ENCODE measurements at places on chromosomes 13 and 19.

DNA sequence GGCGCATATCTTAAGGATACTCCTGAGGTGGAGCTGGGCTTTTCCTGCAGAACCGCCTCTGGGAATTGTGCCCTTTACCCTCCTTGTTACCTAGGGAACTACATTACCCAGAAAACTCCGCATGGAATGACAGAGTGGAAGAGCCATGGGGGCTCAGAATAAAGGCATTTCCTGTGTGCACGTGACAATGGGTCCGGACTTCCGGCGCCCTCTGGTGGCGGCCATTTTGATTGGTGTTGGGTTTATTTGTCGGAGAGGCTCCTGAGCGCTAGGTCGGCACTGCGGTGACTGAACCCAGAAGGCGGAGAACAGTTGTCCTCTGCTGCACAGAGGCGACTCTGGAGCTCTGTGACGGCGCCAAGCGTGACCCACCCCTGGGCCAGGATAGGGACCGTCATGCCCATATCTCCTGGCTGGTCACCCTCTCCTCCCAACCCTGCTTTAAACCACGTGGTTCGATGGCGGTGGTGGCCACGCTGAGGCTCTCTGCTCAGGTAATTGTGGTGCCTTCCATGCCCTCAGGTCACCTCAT is at the start of gene ZNF587B:
Gene ZNF587B, plus strand, starts transcription at position 229 of the 532 bp plus-strand sequence. Its CDS starts 230 bp downstream, at position 459.
- no peak for DNase-seq

GRCh38 chr13:42526276-42526675 is 47.7 kb upstream of the TNFSF11 start:
- DNase-seq: no peak

- DNase-seq: no peak
Observed at GRCh38 chr13:111484141-111484925, 163.9 kb downstream of the TEX29 start.

GRCh38 chr19:49222011-49222410 is 64.4 kb downstream of the TRPM4 start:
- DNase-seq: no peak

GRCh38 chr13:25044071-25044470 is 51.9 kb upstream of the PABPC3 start:
- no peak for DNase-seq

DNA sequence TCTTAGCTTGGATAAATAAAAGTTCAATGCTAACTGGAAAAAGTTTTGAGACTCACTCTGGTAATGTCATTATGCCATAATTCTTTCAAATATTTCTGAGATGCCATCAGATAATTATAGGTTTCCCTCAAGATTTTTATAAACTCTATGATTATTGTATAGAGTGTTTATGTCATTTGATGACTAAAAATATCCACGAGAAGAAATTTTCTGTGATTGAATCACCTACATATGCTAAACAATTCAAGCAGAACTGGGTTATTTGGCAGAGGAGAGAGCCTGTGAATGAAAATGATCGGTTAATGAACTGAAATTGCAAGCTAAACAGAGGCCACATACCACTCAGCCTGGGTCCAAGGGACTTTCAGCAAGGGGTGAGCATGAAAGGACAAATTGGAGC is 92.6 kb upstream of the TSC22D1 start:
- no peak for DNase-seq

DNA sequence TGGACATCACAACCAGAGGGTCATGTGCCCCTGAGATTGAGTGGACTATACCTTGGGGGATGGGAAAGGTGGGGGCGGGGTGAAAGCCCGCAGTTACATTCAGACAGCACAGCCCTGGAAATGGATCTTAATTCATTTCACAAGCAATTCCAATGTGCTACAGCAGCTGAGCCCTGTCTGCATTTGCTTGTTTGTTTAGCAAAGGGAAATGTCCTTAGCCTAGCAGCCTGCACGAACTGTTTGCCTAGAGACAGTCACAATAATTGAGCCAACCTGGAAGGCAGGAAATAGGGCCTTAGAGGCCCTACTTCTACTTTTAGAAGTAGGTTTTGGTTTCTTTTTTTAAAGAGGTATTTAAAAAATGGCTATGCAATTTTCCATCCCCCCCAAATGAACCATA is 177.3 kb upstream of the KL start:
- DNase-seq: no peak

DNA sequence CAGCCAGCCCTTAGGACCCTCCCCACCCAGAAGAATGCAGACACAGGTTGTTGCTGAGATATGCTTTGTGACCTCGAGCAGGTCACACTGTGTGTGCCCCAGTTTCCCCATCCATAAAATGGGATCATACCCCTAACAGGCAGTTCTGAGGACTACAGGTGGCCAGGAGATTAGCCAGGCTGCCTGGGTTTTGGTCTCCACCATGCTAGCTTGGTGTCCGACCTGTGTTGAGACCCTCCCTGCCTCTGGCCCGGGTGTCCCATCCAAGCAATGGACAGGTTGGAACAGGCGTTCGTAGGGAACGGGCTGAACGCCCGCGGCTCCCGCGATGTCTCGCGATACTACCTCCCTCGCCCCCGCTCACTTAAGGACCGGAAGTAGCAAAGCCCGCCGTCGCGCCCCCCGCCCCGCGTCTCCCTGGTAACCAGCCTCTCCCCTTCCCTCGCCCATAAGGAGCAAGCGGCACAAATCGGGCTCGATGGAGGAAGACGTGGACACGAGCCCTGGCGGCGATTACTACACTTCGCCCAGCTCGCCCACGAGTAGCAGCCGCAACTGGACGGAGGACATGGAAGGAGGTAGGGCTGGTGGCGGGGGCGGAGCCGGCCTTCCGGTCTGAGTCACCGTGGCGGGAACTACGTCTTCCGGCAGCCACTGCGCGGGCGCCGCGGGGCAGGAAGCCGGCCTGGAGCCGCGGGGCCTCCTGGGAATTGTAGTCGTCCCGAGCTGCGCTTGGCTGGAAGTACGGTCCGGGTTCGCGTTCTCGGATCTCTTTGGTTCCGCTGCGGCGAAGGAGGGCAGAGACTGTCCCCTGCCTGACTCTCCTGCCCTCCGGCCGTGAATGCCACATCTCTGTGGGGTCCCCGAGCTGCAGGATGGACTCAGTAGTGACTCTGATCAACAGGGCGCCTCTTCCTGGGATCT is 45.4 kb downstream of the SMIM24 start:
- DNase-seq: peak; percentile 58

- DNase-seq: no peak
Observed at GRCh38 chr13:99269627-99270241, 11.6 kb upstream of the GPR18 start.

DNA sequence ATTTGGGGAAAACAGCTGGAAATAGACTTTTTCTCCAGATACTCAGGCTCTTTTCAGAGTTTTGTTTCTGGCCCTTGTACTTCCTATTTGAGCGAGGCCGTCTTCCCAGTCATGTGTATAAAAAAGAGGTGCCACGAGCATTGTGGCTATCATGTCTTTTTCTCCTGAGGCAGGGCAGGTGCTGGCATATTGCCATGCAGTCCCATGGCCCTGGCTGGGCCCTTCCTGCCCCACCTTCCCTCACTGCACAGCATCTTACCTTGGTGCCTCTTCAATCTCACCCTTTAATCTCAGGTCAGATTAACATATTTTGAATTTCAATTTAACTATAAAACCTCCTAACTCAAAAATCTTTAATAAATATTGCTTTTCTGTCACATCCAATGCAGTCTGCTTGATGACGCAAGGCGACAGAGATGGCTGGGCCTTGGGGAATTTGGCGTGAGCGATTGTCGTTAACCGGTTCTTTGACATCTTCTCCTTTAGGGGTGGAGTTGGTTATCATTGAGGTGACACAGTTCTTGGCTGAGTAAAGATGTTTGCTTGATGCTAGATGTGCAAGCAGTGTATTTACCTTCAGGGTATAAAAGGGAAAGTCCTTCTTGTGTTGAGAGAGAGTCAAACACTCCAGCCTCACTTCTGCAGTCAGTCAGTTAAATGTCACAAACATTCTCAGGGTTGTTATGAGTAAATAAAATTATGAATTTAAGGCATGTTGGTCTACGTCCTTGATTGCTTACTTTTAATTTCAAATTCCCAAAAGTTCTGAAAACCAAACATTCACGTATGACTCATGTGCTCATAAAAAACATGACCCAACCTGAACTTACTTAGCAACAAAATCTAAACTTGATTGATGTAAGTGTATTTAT is 289.9 kb downstream of the MYO16 start:
- no peak for DNase-seq

- no peak for DNase-seq
Observed at GRCh38 chr19:41339936-41340335, 13.8 kb downstream of the TGFB1 start.

DNA sequence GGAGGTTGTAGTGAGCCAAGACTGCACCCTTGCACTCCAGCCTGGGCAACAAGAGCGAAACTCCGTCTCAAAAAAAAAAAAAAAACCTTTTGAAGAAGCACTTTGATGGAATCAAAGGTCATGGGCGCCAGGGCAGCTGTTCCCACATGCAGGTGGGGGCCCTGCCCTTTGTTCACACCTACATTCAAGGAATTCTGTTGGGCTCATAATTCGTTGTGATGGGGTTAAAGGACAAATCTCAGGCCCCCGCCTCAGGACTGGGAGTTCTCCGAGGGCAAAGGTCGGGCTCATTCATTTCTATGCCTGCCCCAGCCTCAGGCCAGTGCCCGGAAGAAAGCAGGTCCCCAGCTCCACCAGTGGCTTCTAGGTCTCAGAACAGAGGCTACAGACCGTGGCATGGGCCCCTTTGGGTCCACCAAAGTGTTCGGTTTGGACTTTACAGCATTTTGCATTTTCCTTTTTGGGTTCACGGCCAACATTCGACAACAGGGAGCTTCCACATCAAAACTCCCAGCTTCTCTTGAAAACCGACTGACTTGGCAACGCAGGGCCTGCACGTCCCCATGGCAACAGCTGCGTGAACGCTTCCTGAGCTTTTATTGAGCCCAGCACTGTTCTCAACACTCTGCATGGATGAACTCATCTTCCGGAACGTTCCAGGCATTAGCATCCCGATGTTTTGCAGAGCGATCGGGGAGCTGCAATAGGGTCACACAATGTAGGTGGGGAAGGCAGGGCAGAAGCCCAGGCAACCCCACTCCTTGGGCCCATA is 10.1 kb upstream of the GTF2F1 start:
- DNase-seq: peak; percentile 12

DNA sequence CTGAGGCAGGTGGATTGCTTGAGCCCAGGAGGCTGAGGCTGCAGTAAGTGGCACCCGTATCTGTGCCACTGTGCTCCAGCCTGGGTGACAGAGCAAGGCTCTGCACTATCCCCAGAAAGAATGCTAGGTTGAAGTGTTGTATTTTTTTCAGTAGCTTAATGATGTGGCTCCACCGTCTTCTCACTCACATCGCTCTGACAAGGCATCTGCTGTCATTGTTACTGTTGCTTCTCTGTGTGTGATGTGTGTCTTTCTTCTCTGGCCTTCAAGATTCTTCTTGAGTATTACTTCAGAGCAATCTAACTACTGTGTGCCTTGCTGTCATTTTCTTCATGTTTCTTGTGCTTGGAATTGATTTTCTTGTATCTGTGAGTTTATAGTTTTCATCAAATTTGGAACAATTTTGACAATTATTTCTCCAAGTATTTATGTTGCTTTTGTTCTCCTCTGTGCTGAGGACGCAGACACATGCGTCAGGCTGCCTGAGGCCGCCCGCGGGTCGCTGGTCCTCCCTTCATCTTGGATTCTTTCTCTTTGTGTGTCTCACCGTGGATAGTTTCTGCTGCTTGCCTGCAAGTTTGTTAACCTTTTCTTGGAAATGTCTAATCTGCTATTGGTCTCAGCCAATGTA is 10.8 kb downstream of the ADPRHL1 start:
- DNase-seq: no peak

DNA sequence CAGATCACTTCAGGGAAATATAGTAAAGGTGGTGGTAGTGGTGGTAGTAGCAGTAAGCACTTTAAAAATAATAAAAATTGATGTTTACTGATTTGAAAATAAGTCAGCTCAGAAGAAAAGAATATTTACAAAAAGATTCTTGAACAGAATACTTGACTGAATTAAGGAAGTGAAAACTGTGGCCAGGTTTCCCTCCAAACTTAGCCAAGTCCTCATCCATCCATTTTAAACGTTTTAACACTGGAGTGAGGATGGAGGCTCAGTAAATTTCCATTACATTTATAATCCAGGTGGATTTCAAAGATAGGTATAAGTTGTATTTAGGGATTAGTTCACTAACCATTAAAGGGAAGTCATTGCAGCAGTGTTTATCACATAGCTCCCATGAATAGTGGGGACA is 221.5 kb downstream of the RGCC start:
- DNase-seq: no peak

DNA sequence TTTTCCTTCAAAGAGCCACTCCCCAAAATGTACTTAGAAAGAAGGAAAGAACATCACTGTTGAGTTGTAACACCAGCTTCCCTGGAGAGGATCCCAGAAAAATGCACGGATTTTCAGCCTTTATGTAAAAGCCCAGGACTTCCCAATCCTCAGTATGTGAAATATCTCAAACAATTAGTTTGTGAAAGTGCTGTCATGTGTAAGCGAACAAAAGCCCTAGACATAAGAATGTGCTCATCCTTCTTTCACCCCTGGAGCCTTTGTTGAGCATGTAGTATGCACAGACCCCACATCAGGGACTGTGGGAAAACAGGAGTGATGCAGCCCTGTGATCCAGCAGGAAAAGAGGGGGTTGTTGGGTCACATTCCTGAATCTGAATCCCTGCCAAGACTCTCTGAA is 441.4 kb upstream of the ZNF507 start:
- no peak for DNase-seq

All from kidney epithelial cell (primary cell).